AG04449 (cell line): ENCODE measurements at places on chromosomes 12 and 14.

DNA sequence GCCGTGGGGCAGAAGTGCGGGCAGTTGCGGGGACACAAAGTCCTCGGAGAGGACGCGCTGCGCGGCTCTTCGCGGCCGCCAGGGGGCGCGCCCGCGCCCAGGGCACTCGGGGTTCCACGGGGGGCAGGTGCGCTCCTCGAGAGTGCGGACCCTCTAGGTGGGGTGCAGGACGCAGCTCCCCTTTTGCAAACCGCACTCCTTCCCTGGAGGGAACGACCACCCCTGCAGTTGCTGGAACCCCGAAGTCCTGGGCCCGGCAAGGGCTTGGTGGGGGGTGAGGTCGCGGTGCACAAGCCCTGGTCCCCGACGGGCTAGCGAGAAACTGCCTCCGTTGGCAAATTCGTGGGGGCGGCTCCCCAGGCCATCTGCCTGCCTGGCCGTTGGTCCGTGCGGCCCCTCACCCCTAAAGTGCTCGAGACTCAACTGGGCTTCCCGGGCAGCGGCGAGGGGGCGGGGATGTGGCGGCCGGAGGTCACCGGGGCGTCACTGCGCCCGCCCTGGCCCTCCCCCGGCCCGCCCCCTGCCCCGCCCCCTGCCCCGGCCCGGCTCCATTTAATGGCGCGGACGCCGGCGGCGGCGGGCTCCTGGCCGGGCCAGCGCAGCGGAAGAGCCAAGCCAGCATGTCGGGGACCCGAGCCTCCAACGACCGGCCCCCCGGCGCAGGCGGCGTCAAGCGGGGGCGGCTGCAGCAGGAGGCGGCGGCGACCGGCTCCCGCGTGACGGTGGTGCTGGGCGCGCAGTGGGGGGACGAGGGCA, at the start of gene ADSS1:
Gene ADSS1, plus strand, starts transcription at position 579 of the 756 bp plus-strand sequence. Its CDS starts 42 bp downstream, at position 621.
- DNase-seq: no peak

- no peak for DNase-seq
Observed at GRCh38 chr12:110307372-110307771, 26.3 kb downstream of the ATP2A2 start.

DNA sequence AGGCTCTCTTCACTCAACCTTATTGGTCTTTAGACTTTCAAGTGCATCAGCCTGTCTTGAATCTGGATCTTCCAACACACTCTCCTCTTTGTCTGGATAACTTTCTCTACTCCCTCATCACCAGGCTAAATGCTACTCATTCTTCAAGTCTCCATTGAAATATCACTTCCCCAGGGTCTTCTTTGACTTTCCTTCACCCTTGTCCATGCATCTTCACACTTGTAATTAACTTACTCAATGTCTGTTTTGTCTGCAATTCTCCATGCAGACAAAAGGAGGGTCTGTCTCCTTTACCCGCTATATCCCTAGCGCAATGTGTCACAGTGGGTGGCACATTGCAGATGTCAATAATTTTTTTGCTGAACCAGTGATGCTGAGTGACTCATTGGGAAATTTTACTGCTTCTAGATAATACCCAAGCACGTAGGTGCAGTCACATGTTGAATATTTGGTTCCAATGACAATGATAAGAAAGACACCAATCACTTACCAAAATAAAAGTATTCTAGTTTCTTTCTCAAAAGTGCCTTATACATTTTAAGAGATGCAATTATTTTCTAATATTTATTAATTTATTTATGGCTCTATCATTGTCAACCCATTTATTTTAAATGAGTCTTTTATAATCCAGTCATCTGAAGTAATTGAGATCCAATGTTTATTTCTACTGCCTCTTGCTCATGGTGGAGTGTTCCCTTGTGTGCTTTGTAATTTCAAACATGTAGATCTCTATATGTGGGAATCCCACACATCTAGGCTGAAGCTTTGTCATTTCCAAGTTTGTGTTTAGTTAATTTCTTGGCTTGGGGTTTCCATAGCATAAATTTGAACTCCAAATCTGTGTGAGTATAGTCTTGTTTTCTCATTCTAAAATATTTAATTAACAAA, 21.7 kb upstream of the RFC5 start:
- no peak for DNase-seq

- DNase-seq: no peak
Observed at GRCh38 chr12:4787965-4788364, 67.8 kb downstream of the GALNT8 start.

- DNase-seq: no peak
Observed at GRCh38 chr12:117570608-117571007, 209.2 kb upstream of the NOS1 start.

DNA sequence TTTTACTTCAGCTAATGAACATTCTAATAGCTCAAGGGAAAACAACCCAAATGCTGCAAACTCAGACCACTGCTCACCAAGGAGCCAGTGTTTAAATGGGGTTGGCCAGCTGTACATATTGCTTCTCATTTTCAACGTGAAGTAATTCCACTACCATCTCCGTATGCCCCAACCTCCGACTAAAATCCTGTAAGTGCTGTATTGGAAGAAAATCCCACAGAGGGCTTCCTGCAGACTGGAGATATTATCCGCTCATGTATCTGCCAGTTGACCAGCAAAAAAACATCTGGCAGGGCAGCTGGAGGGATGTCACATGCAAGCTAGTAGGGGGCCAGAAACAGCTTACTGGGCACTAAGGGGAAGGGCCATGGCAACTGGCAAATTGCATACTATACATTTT, 485.0 kb downstream of the SNAPC1 start:
- no peak for DNase-seq

DNA sequence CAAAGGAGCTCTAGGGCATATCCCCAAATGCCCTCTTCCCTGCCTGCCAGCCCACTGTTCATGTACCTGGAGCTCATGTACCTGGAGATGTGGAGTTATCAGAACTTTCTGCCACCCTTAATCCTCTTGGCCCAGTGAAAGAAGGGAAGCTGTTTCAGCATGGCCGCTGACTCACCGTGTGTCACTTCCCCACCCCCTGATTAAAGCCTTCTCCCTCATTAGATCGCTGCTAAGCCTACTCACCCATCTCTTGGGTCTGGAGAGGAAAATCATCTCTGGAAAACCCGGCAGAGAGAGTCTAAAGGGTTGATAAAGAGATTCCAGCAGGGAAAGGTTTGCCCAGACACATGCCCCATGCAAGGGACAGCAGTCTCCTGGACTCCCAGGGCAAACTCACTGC, 4.5 kb upstream of the LTBP2 start:
- DNase-seq: no peak

DNA sequence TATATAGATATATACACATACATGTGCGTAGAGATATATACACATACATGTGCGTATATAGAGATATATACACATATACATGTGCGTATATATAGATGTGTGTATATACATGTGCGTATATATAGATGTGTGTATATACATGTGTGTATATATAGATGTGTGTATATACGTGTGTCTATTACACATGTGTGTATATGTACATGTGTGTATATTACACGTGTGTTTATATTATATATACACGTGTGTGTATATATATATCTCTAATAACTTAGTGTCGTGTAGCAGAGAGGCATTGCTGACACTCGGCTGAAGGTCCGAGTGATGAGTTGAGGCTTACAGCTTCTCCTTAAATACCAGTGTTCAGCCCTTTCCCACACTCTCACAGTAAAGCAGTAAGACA, 133.7 kb downstream of the GLT1D1 start:
- no peak for DNase-seq

- DNase-seq: no peak
Observed at GRCh38 chr12:57823131-57823907, 4.8 kb upstream of the AVIL start.

DNA sequence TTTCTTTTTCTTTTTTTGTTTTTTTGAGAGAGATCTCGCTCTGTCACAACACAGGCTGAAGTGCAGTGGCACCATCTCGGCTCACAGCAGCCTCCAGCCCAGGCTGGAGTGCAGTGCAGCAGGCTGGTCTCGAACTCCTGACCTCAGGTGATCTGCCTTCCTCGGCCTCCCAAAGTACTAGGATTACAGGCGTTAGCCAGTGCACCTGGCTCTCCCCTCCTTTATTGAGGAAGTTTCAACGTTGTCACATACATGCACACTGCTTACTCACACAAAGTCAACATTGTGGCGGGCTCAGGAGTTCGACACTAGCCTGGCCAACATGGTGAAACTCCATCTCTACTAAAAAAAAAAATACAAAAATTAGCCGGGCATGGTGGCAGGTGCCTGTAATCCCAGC, 32.0 kb downstream of the EAPP start:
- no peak for DNase-seq

DNA sequence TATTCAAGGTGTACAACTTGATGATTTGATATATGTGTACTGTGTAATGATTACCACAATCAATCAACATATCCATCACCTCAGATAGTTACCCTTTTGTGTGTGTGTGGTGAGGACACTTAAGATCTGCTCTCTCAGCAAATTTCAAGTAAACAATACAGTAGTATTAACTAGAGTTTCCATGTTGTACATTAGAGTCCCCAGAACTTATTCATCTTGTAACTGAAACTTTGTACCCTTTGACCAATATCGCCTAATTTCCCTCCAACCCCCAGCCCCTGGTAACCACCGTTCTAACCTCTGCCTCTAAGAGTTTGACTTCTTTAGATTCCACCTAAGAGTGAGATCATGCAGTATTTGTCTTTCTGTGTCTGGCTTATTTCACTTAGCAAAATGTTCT, 12.1 kb downstream of the ADCK1 start:
- DNase-seq: no peak

DNA sequence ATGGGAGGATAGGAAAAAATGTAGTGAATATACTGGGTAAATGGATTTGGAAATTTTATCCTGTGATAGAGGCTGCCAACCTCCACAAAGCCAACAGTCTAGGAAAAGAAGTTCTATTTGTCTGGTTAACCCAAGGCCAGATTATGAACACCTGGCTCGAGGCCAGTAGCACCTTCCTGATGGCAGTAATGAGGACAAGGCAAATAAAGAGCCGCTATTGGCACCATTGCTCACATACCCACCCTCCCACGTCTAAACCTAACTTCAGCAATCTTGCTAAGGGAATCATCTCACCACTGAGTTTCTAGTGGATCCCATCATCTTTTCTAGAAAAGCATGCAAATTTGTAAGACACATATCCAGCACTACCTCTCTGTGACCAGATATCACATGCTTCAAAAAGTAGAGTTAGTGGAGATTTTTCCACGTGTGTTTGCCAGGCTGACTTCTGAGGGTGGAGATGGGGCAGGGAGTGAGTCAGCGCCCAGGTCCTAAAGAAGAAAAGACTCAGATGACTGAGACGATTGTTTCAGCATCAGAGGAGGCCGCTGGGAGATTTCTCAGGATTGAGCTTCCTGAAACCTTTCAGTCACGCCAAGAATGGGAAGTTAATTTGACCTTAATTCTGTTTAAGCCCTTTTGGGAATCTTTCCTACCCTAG, 362.9 kb downstream of the EMP1 start:
- DNase-seq: no peak

- no peak for DNase-seq
Observed at GRCh38 chr12:93594766-93595311, 22.4 kb downstream of the SOCS2 start.

GRCh38 chr12:65277994-65278575, 398 bp upstream of the MSRB3 start:
- DNase-seq: no peak

GRCh38 chr12:114238808-114239207, 167.1 kb downstream of the TBX5 start:
- DNase-seq: no peak

- DNase-seq: no peak
Observed at GRCh38 chr12:67357376-67358125, 88.4 kb downstream of the CAND1 start.

DNA sequence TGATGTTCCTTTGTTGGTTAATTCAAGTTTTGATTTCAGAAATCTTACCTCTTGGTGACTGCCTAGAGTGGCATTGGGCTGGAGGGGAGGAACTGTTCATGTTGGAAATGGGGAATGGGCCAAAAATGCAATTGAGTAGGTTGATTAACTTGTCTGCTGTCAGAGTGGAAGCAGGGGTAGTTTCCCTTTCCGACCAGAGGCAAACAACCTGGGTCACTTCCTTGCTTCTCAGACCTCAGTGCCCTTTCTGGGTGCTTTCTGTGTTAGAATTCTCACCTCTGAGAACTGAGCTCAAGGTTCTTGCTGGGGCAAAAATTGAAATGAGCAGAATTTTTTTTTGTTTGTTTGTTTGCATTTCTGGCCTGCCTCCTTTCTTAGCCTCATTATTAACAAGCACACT, 2.3 kb upstream of the M6PR start:
- no peak for DNase-seq

- DNase-seq: no peak
Observed at GRCh38 chr12:65795453-65795852, 28.8 kb upstream of the HMGA2 start.

GRCh38 chr14:59333235-59333634, 131.9 kb downstream of the GPR135 start:
- no peak for DNase-seq

DNA sequence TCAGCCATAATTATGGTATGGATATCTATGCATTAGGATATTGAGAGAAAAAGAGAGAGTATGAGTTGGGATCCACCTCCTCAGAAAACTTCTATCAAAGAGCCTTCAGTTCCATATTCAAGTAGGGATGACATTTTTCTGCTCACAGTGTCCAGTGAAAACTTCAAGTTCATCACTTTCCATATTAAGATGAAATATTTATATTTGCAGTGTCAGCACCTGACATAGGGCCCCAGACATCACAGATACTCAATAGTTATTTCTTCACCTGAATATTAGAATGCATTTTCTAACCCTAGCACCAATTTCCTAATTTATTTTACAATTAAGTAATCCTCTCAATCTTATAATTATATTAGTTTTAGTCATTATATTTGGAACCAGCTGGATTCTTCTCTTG, 318.0 kb upstream of the MGAT4C start:
- no peak for DNase-seq

- no peak for DNase-seq
Observed at GRCh38 chr14:21003788-21004346, 4.8 kb downstream of the SLC39A2 start.

DNA sequence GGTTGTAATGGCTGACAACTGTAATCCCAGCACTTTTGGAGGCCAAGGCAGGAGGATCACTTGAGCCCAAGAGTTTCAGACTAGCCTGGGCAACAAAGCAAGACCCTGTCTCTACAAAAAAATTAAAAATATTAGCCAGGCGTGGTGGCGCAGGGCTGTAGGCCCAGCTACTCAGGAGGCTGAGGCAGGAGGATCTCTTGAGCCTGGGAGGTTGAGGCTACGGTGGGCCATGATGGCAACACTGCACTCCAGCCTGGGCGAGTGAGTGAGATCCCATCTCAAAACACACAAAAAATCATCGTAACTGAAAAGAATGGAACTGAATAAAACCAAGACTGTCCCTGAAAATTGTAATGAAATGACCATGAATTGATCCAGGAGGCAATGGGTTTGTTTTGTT, 6.1 kb downstream of the CAMKK2 start:
- no peak for DNase-seq
